Endothelial cell (in vitro differentiated cells): ENCODE measurements at places on chromosomes 7 and 10. TPM values are rescaled to one million over a fixed set of nuclear protein-coding genes. Genes with fewer than 3 reads are reported as not detected.
A peak's percentile ranks its signal among the peaks of the same experiment; 100 is the strongest.

GRCh38 chr7:135361788-135362187 is 128.2 kb downstream of the STRA8 start:
- DNase-seq = no peak

DNA sequence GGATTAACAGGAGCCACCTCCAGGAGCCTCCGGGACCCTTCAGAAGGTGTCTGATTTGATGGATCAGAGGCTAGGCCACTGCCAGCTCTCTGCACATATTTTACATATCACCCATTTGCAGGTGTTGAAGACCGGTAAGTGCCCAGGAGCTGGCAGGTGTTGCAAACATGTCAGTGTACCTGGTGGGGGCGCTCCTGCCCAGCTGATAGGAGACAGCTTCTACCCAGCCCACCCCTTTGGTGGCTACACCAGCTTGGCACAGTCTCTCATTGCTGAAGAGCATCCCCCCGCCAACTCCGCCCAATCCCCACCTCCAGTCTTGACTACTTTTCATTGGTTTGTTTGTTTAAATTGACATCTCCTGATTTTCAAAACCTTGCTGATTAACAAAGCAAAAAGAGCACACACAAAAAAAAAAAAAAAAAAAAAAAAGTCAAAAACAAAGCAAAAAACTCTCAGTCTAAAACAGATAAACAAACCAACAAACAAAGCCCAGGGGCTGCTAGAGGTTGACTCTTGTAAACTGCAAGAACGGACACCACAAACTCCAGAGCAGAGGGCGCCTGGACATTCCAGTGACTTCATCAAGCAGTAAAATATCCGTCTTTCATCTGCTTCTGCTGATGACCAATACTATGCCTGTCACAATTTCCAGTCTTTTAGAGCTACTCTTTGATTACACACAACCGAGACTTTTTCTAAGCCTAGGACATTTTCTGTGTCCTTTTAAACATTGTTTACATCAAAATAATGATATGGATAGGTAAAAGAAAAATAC is 275.3 kb downstream of the NRG3 start:
- DNase-seq = peak; percentile 82

- DNase-seq = no peak
These were observed 159.6 kb downstream of the TAX1BP1 start for GRCh38 chr7:27899601-27900000.

DNA sequence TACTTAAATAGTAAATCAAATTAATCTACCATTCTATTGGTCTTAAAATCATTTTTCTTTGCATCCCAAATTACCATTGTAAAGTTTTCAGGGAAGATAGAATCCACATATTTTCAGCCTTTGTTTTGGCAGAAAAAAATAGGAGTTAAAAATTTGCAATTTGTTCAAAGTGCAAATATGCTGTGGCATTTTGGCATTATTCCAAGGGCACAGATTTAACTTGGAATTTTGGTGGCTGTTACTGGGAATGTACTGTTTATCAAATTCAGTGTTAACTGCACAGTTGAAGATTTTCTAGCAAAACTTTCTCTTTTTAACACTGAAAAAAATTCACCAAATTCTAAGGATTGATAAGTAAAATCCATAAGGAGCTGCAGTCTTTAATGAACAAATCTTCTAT is 151.0 kb upstream of the HDAC9 start:
- no peak for DNase-seq

GRCh38 chr10:5484205-5484604 is 15.2 kb downstream of the CALML5 start:
- DNase-seq = no peak

DNA sequence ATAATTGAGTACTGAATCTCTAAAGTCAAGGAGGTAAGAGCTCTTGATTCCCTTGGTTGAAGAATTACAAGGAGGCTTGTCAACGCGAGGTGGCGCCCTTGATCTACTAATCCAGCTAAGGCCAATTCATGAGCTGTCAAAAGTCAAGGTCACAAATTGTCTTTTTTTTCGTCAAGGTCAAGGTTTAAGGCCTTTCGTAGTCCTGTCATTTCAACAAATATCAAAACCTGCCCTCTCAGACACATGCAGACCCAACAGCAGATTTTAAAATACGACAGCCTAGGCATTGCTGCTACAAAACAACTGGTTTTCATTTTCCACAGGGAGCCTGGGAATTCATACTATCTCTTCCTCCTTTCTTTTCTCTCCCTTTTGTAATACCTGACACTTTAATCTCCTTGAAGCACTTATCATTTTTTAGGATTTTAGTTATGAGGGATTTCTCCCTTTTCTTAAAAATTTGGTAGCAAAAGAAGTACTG is 3.6 kb downstream of the HOXA13 start:
- DNase-seq = peak; percentile 82

DNA sequence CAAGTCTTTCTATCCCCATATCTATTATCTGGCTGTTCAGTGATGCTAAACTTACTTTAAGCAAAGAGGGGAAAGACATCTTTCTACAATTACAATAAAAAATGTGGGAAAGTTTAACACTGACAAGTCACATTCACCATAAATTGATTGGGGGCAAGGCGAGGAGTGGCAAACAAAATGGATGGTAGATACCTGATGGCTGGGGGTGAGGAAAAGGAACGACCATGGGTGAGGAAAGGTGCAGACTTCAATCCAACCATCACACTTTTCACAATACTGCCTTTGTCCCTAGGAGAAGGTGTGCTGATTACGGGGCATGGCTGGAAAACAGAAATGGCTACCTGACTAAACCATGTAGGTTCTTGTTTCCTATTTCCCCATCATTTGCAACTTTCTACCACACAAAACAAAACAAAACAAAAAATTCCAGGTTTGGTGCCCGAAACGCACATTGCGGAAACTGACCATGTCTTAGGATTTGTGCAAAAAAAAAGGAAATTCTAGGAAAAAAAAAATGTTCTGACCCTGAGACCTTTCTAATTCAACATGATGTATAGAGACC is 3.8 kb downstream of the RELN start:
- no peak for DNase-seq

The NEUROG3 gene
- not detected for total RNA-seq

DNA sequence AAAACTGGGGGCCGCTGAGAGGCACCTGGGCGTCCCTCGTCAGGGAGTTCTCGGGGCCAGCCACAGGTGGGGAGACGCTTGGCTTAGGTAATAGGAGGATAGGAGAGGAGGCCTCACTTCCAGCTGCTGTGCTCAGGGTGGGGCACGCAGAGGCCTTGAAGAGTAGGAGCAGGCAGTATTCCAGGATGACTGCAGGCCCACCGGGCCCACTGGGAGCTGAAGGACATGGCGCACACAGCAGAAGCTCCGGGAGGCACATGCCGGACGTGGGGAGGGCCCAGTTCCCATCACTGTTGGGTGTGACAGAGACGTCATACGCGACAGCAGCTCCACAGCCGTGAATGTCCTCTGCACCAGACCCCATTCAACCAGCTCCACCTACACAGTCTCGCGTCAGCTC is 22.0 kb upstream of the PDGFA start:
- no peak for DNase-seq

GRCh38 chr10:72173262-72173618 is 42.6 kb upstream of the ANAPC16 start:
- no peak for DNase-seq

GRCh38 chr10:3807928-3808496 is 23.0 kb upstream of the KLF6 start:
- no peak for DNase-seq

DNA sequence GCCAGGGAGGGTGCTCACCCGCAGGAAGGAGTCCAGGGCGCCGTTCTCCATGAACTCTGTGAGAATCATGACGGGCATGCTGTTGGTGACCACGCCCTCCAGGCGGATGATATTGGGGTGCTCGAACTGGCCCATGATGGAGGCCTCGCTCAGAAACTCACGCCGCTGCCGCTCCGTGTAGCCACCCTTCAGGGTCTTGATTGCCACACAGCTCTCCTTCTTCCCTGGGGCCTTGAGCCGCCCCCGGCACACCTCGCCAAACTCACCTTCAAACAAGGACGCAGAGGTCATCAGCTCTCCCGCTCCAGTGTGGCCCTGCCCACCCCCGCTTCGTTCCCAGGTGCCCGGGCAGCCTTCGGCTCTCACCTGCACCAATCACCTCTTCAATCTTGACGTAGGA is 14.6 kb downstream of the EPHB4 start:
- no peak for DNase-seq

DNA sequence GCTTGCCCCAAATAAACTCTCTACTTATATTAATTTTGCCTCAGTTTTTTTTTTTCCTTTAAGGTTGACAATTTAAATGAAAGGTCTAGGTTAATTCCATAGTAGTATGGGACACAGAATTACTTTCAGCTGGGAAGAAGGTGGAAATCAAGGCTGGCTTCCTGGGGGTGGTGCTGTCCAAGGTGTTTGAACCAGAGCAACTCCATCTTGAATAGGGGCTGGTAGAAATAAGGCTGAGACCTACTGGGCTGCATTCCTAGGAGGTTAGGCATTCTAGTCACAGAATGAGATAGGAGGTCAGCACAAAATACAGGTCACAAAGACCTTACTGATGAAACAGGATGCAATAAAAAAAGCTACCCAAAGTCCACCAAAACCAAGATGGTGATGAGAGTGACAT is 1190.8 kb upstream of the AUTS2 start:
- no peak for DNase-seq

The EN2 gene
- 2.1 TPM for total RNA-seq

The RAMP3 gene
- 0.62 TPM for total RNA-seq

The COA1 gene
- 55.5 TPM for total RNA-seq

The MKI67 gene
- total RNA-seq = 19.7 TPM

- DNase-seq = no peak
These were observed 185.4 kb downstream of the CACNA2D1 start for GRCh38 chr7:82258181-82258580.

DNA sequence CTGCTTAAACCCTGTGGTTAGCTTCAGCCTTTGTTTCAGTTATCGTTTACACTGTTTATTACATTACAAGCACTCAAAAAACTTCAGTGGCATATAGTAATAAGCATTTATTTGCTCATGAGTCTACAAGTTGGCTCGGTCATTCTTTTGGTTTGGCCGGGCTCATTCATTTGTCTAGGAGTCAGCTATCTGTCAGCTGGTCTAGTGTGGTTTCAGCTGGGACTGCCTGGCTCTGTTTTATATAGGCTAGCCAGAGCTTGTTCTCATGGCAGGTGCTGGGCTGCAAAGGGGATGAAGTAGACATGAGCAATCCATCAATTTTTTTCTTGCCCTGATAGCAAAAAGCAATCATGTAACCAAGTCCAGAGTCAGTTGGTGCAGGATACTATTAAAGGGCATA is 103.6 kb downstream of the MKLN1 start:
- DNase-seq = no peak

- no peak for DNase-seq
These were observed 10.3 kb upstream of the WDR86 start for GRCh38 chr7:151420144-151420543.

GRCh38 chr10:113320211-113320610 is 232.6 kb upstream of the HABP2 start:
- DNase-seq = no peak

GRCh38 chr7:143479055-143479766 is 1.5 kb downstream of the TAS2R41 start:
- no peak for DNase-seq

- no peak for DNase-seq
These were observed 40.0 kb upstream of the PFKFB3 start for GRCh38 chr10:6162589-6163356.

DNA sequence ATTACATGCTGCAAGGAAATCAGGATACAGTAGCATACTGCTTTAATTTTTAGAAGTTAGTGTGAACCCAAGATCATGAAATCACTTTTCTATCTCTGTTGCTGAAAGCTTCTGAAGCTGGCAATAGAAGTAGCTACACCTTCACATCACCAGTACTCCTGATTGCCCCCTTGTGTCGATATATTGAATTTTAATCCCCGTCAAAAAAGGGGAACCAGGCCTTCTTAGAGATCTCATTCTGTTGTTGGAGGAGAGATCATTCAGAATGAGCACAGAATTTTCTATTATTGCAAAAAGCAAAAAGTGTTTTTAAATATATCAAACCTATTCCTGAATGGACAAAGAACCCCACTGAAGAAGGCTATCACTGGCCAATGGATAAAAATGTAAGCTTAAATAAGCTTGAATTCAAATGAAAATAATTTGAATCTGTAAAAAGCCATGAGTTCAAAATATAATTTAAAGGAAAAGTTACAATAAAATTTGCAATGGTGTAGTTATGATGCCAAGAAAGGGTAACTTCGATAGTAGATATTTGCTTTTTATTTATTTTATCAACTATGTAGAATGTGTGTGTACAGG is 39.7 kb upstream of the TEX47 start:
- DNase-seq = peak; percentile 45

DNA sequence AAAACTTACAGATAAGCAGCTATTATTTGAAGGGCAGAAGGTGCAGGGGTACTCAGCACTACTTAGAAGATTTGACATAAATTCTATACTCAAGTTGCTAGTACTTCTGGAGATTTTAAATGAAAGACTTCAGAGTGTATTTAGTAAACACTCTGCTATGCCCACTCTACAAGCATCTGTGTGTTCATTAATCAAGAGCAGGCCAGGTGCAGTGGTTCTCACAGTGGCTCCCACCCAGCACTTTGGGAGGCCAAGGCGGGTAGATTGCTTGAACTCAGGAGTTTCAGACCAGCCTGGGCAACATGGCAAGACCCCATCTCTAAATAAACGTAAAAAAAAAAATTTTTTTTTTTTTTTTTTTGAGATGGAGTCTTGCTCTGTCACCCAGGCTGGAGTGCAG is 38.9 kb upstream of the TOMM7 start:
- no peak for DNase-seq

The LIPM gene
- total RNA-seq = 0.31 TPM

GRCh38 chr7:142913051-142913450 is 20.5 kb downstream of the TRPV5 start:
- DNase-seq = no peak

DNA sequence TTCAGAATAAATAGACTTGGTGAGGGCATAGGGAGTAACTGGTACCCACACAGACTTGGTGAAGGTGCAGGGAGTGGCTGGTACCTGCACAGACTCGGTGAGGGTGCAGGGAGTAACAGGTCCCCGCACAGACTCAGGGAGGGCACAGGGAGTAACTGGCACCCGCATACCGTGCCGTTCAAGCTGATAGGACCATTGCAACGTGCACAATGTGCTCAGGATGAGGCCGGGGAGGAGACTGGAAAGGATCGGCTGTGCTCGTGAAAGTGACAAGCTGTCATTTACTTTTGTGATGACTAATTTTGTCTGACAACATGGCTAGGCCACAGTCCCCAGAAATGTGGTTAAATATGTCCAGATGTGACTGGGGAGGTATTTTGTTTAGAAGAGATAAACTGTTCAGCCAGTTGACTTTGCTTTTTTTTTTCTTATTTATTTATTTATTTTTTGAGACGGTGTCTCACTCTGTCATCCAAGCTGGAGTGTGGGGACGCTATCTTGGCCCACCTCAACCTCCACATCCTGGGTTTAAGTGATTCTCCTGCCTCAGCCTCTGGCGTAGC is 76.2 kb upstream of the NMT2 start:
- no peak for DNase-seq

- DNase-seq = no peak
These were observed 1.1 kb downstream of the TRRAP start for GRCh38 chr7:98879198-98879978.

DNA sequence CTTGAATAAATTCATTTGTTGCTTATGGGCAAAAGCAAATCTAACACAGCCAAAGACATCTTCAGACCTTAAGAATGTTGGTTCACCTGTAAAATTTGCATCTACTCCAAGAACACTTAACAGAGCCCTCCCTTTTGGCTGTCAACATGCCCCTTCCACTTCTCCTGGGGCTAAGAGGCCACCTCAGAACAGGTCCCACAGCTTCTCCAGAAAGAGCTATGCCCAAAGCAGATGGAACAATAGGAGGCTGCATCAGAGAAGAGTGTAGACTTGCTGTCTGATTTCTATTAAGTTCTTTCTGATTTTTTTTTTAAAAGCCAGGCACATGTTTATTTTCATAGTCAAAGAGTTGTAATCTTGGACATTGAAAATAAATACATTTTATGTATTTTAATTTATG is 26.1 kb upstream of the TRIL start:
- DNase-seq = no peak

The CCDC71L gene
- 43.4 TPM for total RNA-seq
